ENCODE measurements at places on chromosomes 5 and 9.

GRCh38 chr9:137173796-137174664 is 2.2 kb upstream of the TMEM210 start:
- no peak for DNase-seq

DNA sequence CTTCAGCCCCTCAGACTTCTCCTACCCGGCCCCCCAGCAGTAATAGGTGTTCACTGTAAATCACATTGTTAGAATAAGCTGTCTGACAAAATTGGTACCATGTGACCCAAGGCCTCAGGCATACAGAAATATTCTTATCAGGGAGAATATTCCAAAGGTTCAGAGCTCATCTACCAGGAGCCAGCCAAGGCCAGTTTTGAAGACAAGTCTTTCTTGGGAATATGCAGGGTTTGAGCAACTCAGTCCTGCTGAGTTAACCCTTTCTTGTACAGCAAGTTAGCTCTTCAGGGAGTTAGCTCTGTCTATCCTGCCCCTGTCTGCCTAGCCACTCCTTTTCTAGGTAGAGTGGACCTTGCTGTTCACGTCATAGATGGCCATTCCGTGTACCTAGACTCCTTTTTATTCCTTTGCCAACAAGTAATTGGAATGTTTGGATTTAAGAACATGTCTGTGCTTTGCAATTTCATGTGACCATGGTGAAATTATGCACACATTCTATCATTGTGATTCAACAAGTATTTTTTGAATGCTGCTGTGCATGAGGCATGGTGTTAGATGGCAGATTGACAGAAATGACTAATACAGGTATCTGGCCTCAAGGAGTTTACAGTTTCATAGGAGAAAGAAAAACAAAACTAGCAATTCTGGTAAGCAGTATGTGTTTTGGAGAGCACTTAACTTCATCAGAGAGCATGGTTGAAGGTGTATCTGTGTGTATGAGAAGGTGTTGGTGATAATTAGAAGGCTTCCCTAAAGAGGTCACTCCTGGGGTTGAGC is 22.6 kb downstream of the TGFBR1 start:
- DNase-seq, result no peak

GRCh38 chr5:52328220-52328806 is 459.4 kb upstream of the ITGA1 start:
- no peak for DNase-seq

- DNase-seq, result no peak
Observed at GRCh38 chr5:57442080-57442839, 40.4 kb downstream of the ACTBL2 start.

DNA sequence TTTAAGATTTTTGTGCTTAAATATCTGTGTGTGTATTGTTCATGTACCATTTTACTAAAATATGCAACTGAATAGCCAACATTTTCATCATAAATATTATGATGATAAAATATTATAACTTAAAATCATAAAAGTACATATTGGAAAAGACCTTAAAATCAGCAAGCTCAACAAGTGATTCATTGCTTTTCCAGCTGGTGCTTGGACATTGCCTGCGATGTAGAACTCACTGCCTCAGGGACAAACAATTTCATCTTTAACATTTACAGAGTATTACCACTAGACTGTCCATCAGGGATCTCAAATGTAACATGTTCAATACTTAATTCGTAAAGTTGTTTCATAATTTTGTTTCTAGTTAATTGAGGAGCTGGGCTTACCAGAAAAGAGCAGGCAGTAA is 17.5 kb upstream of the SMARCA2 start:
- DNase-seq, result no peak

- DNase-seq, result no peak
Observed at GRCh38 chr9:87628346-87628745, 97.6 kb upstream of the CTSL start.

DNA sequence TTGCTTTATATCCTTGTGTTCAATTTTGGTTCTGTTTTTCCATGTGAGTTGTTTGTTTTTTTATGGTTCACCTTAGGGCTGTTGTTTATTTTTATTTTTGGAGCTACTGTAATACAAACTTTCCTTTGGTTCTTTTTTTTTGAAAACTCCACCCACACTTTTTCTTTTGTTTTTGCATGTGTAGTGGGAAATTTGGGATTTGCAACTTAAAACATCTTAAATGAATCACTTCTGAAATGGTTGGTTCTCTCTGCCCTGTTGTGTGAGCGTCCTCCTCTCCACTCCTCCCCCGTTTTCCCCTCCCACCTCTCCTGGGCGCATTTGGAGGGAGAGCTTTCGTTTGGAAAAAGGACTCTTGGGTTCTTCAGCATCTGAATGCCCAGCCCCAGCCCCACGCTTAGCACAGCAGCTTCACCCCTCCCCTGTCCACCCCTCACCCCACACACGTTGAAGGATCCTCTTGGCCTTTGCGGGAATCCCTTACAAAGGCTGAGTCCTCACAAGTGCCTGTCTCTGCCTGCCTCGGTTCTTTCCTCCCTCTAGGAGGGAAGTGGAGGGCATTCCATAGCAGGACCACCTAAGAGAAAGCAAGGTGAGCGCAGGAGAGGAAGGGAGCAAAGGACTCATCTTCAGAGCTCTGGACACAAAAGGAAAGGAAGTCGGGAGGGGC is 67.2 kb downstream of the DMRT1 start:
- no peak for DNase-seq

- DNase-seq, result peak; percentile 0
Observed at GRCh38 chr9:9352877-9353481, 1259.8 kb downstream of the PTPRD start.

DNA sequence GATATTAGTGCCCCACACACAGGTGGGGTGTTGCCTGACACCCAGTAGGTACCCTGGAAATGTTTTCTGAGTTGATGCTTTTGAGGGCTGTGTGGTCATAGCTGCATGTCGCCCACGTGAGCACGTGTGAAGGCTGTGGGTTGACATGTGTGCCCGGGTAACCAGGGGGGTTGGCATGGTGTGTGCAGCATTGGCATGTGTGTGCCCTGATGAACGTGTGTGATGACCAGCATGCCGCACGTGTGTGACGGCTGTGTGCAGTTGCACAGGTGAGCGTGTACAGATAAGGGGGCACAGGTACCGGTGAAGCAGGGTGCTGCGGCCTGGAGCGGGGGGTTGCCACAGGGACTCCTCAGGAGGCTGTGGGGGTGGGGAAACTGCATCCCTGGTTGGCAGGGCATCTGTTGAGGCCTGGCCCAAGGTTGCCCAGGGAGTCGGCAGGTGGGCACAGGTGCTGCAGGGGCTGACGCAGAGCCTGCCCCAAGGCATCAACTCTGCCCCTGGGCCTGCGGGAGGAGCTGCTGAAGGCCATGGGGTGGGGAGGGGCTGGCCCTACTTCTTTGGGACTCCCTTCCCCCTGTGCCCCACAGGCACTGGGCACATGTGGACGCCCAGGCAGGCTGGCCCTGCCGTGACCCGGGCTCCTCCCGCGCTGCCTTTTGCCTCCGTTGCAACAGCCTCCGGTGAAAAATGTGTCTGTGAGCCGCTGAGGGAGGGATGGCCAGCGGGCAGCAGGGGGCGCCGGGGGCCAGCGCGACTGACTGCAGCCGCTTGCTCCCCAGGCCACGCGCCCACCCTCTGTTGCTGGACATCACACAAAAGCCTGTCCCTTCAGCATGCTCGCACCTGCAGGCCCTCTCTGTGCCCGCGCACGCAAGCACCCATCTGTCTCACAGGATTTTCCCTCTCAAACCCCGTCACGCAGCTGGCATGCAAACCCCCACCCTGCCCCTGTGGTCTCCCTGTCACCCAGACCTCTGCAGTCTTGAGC is 2.2 kb downstream of the UNC5A start:
- DNase-seq, result no peak

DNA sequence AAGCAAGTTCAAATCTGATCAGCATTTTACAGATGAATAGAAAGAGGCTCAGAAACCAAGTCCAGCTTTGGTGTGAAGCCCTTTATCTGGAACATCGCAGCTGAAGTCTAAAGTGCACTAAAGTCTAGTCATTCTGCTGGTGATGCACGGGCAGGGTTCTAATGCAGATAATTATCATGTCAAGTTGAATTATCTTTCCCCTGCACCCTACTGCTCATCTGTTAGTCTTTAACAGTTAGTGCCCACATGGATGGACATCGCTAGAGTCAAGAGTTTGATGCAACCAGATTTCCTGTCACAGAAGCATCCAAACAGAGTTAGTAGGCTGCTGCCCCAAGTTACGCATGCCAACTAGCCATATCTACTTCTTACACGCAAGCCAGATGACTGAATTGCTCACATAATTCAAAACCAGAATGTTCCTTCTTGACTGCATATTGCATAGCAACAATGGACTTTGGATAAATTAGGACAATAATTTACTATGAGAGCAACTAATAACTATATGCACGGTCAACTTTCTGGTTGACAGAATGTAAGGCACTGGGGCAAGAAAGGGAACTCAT is 1.6 kb upstream of the TOMM5 start:
- DNase-seq, result no peak

- DNase-seq, result no peak
Observed at GRCh38 chr9:116585896-116586295, 101.2 kb upstream of the TRIM32 start.

- no peak for DNase-seq
Observed at GRCh38 chr5:66277981-66278380, 133.9 kb downstream of the SREK1 start.

GRCh38 chr9:89605465-89606048 is 745 bp downstream of the GADD45G start:
- no peak for DNase-seq

- no peak for DNase-seq
Observed at GRCh38 chr5:69038539-69038938, 55.3 kb upstream of the SLC30A5 start.

- DNase-seq, result no peak
Observed at GRCh38 chr9:101176384-101176783, 147.9 kb downstream of the PLPPR1 start.

GRCh38 chr9:17622749-17623148 is 43.9 kb downstream of the SH3GL2 start:
- DNase-seq, result no peak

- no peak for DNase-seq
Observed at GRCh38 chr9:77003366-77003765, 16.1 kb upstream of the FOXB2 start.

DNA sequence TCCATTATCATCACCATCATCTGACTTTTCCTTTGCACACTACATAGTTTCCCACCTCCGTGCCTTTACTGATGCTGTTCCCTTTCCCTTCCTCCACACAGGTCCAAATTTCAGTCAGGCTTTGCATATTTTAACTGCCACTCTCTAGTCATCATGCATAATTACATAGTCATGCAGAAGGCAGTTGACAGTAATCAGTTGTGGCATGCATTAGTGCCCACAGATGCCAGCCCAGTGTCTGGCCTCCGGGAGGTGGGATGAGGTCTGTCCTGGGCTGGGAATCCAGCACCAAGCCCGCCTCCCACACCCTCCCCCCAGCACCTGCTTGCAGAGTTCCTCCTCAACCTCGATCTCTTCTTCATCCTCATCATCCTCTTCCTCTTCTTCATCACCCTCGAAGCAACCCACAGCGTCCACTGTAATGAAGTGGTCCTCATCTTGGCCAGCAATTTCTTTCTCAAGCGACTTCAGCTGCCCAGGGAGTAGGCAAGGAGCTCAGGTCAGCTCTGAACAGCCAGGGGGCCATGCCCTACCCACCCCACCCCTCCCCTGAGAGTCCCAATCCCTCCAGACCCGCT is 8.8 kb downstream of the BBLN start:
- no peak for DNase-seq

GRCh38 chr5:153572411-153573145 is 82.1 kb downstream of the GRIA1 start:
- no peak for DNase-seq

GRCh38 chr5:150112201-150113046 is 26.1 kb upstream of the CSF1R start:
- peak; percentile 72 for DNase-seq

DNA sequence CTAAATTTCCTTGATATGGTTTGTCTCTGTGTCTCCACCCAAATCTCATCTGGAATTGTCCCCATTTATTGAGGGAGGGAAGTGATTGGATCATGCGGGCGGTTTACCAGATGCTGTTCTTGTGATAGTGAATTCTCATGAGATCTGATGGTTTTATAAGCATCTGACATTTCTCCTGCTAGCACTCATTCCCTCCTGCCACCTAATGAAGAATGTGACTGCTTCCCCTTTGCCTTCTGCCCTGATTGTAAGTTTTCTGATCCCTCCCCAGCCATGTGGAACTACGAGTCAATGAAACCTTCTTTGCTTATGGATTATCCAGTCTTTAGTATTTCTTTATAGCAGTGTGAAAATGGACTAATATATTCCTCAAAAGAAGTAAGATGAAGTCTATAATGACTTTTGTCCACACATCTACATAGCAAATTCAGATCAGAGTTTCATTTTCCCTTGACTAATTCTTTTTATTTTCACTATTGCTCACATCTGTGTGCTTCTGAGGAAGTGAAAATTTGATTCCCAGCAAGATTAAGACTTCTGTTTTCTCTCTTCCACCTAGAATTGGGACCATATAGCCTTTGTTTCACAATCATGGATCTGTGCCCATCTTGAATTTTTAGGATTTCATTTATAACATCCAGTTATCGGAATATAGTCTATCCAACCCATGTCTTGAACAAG is 393.5 kb downstream of the DMAC1 start:
- DNase-seq, result no peak

DNA sequence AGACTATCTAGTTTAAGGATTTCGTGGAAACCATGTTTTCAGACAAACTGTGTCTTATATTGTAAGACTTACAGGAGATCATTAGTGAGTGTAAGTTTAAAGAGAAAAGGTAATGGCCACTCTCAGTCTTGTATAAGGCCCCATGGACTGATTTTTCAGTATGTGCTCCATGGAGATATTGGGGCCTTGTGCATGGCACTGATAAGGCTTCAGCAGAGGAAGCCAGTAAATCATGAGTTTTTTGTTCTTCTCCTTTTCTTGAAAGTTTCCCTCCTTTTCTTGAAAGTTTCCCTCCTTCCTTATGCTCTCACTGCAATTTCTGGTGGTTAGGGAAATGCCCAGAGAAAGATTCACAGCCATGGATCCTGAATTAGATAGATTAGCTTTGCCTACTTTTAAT is 471.3 kb downstream of the LRRC70 start:
- DNase-seq, result no peak

GRCh38 chr9:22050924-22051323 is 41.8 kb upstream of the CDKN2B start:
- no peak for DNase-seq

GRCh38 chr9:127975376-127976315 is 5.1 kb downstream of the EEIG1 start:
- no peak for DNase-seq

- DNase-seq, result no peak
Observed at GRCh38 chr5:171695804-171696203, 89.8 kb upstream of the SMIM23 start.

DNA sequence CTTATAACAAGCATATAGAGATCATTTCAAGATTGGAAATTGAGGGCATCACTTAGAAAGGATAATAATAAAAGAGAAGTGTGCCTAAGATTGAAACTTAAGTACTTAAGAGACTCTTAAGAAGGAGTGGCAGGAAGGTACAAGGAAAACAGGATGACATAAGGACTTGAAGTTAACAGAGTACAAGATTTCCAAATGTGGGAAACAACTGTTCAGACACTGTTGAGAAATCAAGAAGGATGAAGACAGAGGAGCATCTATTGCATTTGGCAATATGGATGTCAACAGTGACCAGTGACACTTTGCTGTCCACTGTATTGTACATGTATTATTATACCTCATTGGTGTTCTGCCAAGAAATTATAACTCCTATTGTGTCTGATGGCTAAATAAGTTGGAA is 157.8 kb upstream of the PTGER4 start:
- no peak for DNase-seq

Data from foreskin melanocyte (primary cell).